Stimulated activated CD8-positive, alpha-beta memory T cell treated with anti-CD3 and anti-CD28 coated beads, Interleukin-7, amount 100 ng/mL, for 24 hours (primary cell): ENCODE measurements at places on chromosomes 4 and X.

DNA sequence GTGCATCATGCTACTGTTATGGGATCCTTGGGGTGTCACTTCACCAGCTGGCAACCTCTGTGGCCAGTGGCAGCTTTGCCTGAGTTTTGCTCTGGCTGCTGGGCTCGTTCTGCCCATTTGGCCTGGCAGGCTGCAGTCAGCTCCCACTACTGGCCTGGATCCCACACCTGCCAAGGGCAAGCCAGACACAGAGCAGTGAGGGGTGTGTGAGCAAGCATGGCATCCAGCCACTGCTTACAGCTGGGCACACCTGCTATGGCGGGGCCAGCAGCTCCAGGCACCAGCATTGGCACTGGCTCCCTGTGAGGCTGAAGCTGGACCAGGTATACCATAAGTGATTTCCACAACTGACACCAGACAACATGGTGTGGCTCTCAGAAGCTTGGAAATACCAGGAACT lies 183.4 kb downstream of the NPFFR2 start:
- DNase-seq: no peak

DNA sequence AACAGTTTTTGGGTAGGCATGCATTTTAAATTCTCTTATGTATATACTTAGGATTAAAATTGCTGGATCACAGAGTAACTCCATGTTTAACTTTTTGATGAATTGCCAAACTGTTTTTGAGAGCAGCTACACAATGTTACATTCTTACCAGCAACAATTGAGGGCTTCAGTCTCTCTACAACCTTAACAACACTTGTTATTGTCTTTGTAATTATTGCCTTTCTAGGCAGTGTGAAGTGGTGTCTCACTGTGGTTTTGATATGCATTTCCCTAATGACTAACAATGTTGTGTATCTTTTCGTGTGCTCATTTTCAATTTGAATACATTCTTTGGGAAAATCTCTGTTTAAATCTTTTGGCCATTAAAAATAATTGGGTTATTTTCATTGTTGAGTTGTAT lies 17.3 kb upstream of the F11 start:
- no peak for DNase-seq

DNA sequence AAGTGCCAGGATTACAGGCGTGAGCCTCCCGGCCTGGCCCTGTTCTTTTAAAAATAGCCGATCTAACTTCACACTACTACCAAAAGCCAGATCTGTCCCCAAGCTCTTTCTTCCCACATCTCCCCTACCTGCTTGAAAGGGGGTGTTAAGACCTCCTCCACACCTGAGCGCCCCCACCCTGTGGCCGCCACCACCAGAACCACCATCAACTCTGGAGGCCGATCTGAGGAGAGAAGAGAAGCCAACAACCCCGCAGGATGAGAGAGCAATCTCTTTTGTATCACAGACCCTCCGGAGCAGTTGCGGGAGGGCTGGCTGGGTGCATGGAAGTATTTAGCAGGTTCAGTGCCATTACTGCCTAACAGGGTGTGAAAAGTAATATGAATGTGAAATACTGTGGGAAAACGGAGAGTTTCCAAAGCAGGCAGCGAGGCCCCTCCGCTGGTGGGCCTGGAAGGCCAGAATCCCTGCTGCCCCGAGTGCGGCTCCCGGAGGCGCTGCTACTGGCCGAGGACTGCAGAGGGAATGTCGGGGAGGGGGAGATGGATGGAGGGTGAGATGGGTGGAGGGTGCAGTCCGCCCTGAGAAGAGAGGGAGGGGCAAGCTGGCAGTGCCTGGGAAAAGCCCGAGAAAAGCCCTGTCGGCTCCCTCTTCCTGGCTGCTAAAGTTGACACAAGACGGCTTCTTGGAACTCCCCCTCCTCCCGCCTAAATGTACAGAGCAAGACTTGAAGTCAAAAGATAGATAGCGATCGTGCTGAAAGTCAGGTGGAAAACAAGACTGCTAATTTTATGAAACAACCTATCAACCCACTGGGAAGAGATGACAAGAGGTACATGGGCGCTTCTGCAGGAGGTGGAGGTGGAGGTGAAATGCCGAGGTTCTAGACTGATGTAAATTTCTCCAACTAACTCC lies 22.3 kb downstream of the HAND2 start:
- DNase-seq: no peak

- DNase-seq: no peak
Measured at GRCh38 chr4:3783693-3784306, 17.6 kb downstream of the ADRA2C start.

GRCh38 chrX:22365460-22365859 lies 92.7 kb downstream of the CBLL2 start:
- DNase-seq: no peak

DNA sequence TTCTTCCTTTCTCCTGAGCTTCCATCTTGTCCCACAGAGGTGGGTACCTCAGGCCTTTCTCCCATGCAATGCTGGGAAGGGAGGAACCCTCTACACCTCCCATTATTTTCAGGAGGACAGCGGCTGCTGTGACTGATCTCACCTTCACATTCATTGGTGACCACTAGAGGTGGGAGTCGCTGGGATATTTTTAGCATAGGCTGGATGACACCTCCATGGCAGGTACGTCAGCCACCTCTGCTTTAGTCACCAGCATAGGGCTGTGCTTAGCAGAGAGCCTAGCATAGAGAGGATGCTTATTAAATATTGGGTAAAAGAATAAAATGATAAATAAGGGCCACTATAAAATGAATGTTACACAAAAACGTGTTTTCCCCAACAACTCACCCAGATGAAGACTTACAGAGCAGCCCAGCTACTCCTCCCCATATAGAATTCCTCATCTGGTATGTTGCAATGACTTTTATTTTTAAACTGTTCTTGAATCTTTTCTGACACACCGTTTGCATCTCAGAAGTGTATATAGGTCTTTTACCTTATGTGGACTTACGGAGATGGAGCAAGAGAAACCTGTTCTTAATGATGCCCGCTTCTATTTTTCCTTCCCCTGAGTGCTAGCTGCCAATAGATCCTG lies 60.9 kb upstream of the SORBS2 start:
- DNase-seq: no peak

GRCh38 chr4:41334182-41334581 lies 77.5 kb downstream of the UCHL1 start:
- no peak for DNase-seq

GRCh38 chr4:45349859-45350258 lies 623.5 kb upstream of the GNPDA2 start:
- no peak for DNase-seq

GRCh38 chrX:14916017-14916674 lies 42.9 kb downstream of the MOSPD2 start:
- DNase-seq: no peak

GRCh38 chr4:118154649-118155048 lies 120.4 kb downstream of the NDST3 start:
- no peak for DNase-seq

- DNase-seq: no peak
Measured at GRCh38 chrX:135009057-135009610, 13.2 kb downstream of the RTL8B start.

DNA sequence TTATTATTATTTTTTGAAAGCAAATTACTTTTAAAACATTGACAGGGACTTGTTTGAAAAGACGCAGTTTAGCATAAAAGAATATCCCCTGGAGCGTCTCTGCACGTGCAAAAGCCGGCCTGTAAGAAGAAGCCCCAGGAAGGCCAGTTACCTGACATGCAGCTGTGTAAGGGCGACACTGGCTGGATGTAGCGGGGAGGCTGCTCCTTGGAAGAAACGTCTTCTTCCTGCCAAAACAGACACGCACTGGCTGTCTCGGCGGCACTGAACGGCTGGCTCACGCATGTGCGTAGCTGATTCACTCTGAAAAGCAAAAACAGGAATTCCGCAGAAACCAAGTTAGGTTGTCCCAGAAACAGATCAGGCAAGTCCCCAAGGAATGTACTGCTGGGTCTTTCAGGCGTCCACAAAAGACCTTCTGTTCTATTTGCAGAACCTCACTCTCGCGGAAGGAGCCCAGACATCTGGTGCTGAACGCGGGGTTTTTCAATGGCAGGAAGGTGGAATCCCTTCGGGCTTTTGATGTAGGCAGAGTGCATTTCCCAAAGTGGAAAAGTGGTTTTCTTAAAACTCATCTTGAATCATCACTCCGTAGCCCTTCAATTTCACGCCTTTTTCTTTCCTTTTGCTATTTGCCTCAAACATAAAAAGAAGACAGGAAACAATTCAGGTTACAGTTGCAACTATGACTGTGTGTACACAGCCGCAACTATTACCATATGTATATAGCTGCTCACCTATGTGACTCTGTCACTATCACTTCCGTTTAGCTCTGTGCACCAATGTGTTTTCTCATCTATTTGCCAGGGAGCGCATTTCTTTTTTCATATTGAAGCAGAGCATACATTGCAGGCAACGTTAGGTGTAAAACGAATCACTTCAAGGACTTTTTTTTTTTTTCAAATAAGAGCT lies 38.1 kb upstream of the ARSH start:
- no peak for DNase-seq

- no peak for DNase-seq
Measured at GRCh38 chr4:185598846-185599552, 63.7 kb upstream of the PDLIM3 start.

GRCh38 chr4:182309877-182310276 lies 66.7 kb downstream of the TENM3 start:
- no peak for DNase-seq

DNA sequence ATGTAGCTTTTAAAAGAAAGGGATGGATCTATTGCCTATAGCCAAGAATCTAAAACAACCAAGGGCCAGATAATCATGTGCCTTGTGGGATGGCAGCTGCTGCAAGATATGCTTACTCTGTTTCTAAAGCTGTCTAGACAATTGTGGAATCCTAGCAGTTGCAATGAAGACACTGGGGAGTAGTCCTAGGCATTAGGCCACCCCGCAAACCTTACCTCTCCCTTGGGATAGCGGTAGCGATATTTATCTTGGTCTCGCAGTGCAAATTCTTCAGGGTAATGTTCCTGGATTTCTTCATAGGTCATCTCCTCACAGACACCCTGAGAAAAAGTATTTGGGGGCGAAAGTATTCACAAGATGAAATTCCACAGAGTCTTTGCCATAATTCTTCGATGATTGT lies 24.6 kb downstream of the TRO start:
- no peak for DNase-seq
